ENCODE measurements at places on chromosomes 16 and 17.

DNA sequence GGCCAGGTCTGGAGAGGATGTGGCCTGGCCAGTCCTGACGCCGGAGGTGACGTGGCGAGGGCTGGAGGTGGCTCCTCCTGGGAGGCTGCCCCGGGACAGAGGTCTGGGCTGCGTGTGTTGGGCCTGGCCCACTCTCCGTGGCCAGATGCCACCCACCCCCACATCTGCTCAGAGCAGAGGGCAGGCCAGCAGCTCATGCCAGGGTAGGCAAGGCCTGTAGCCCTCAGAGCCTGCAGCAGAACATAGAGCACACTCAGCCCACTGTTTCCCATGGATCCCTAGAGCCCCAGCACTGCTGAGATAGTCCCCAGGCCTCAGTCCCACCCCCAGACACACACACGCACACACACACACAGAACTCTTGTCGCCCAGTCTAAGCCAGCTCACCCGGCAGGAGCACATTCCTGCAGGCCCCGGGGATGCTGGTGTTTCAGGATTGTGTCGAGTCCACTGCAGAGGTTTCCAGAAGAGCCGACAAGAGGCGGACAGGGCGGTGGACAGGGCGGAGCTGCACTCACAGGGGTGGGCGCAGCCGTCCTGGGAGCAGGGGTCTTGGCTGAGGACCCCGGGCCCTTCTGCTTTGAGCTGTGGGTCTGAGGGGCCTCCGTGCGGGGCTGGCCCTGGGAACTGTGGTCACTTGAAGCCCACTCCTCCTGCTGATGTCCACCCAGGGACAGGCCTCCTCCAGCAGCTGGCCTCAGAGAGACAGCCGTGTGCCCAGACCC lies 33.4 kb downstream of the SOX8 start:
- no peak for DNase-seq

DNA sequence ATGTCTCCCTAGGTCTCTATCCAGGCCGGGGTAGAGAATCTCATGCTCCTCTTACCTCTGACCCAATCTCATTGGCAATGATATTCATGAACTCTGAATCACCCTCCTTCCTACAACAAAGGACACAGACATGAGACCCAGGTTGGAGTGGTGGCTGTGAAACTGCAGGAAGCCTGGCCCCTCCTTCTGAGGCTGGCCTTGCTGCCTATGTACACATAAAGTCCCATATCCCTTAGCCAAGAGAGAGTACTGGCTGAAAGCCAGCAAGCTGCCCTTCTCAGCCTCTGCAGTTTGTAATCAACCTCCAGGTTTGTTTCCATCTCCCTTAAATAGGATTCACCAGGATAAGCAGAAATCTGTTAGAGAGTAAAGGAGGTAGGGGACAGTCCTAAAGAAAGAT lies 10.6 kb downstream of the AARSD1 start:
- no peak for DNase-seq

DNA sequence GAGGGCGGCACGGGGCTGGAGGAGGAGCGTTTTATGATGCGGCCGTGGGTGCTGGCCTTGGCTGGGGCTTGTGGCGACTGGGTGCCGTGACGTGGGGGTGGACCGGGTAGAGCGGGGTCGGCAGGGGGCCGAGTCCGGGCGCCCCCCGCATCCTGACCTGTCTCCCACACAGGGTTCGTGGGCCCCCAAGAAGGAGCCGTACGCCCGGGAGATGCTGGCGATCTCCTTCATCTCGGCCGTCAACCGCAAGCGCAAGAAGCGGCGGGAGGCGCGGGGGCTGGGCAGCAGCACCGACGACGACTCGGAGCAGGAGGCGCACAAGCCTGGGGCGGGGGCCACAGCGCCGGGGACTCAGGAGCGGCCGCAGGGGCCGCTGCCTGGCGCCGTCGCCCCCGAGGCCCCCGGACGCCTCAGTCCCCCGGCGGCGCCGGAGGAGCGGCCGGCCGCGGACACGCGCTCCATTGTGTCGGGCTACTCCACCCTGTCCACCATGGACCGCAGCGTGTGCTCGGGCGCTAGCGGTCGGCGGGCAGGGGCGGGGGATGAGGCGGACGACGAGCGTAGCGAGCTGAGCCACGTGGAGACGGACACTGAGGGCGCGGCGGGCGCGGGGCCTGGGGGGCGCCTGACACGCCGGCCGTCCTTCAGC lies 81.6 kb downstream of the ARHGAP23 start:
- DNase-seq = no peak

DNA sequence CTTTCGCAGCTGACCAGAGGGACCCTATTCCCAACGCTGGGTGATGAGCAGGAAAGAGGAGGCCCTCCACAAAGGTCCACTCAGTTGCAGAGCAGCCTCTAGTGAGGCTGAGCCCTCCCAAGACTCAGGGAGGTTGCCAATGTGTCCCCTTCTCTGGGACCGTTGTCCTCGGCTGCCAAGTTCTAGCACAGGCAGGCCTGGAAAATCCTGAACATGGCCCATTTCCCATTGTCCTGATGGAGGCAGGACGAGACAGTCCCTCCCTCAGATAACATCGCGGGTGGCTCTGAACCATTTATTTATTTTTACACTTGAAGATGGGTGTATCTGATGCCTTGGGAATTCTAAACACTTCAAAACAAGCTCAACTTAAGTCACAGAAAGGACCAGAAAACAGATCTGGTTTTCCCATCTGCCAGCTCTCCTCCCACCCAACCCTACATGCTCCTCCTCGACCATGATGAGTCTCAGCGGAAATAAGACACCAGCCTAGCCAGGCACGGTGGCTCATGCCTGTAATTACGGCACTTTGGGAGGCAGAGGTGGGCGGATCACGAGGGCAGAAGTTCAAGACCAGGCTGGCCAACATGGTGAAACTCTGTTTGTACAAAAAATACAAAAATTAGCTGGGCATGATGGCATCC lies 12.8 kb downstream of the CDIP1 start:
- DNase-seq = no peak

- no peak for DNase-seq
Observed at GRCh38 chr17:3693829-3694231, 2.1 kb downstream of the P2RX5 start.

- no peak for DNase-seq
Observed at GRCh38 chr17:70314506-70314905, 145.2 kb downstream of the KCNJ2 start.

GRCh38 chr16:12679660-12680272 lies 123.9 kb downstream of the CPPED1 start:
- no peak for DNase-seq

DNA sequence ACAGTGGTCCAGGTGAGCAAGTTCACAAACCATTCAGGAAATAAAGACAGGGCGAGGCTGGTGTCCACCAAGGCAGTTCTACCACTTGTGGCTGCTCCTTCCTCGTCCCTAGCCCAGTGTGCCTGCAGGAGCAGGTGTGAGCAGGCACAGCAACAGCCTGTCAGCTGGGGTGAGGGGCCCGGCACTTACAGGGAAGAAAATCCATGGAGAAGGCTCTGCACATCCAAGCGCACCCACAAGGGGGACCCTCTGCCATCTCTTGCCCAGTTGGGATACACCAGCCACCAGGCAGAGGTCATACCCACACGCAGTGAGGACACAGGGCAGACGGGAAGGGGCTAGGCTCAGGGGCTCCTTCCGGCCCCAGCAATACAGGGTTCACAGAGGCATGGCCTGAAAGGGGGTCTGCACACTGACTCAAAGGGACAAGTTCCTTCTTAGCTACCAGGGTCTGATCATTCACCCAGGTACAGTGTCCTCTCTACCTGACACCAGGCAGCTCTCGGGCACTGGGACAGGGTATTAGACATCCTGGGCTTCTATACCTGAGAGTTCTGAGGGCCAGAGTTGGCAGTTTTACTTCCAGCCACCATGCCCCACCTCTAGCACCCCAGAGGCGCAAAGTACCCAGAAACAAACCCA lies 27.0 kb downstream of the CDIP1 start:
- no peak for DNase-seq

DNA sequence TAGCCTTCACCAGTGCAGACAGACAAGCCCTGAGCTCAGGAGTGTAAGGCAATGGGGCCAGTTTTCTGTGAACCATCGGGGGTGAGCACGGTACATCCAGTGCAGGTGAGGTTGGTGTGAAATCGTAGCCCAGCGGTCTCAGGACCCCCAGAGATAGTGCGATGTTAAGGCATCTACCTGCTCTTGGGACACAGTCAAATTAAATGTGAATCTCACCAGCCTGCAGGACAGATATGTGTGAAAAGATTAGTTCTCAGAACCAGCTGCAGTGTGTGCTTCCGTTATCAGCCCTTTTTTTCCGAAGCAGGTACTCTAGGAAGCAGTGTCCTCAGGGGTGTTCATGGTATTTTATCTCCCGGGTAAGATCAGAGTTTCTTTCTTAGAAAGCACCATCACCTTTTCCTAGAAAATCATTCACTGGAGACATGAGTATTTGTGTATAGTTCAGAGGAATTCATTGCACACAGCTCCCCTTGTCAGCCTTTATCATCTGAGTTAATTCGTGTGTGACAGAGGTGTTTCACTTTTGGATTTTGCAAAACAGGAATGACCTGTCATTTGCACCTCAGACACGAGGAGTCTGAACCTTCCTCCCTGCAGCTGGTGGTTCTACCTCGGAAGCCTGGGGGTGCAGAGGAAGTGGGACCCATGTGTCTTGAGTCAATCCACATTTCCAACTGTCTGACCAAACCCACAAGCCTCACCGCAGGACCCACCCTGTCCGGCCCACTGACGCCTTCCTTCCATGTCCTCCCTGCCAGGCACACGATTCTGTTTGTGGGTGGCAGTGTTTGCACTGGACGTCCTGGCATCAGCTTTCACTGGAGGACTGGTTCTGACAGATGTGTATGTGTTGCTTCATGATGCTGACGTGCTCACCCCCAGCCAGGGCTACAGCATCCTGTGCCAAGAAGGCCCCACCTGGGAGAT lies 107.8 kb downstream of the CLEC16A start:
- DNase-seq = no peak

DNA sequence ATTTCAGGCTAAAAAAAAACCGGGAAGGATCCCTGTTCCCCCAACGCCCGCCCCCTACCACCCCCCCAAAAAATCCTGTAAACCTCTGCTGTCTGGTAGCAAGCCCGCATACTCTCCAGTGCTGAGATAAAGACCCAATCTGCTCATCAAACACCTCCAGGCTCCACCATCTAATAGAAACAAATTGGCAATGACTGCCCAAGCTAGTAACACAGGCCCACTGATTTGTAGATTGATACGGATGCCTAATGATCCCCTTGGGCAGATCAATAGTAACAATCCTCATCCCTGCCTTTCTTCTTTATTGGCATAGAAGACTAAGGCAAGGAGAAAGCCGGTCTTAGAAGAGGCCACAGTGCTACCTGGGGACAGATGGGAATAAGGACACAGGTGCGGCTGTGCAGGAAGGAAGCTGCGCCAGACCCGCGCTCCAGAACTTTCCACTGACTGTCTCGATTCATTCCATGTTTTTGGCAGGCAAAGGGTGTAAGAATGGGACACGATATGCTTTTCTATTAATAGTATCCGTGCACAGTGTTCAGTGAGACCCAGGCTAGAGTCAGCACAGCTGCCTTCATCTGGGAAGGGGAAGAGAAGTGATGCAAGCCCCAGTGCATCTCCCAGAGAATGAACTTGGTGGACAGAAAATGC lies 407.6 kb upstream of the PSMD7 start:
- DNase-seq = no peak

GRCh38 chr16:72410492-72410891 lies 238.5 kb upstream of the PMFBP1 start:
- no peak for DNase-seq

GRCh38 chr17:33623841-33624240 lies 330.7 kb upstream of the ASIC2 start:
- DNase-seq = no peak

DNA sequence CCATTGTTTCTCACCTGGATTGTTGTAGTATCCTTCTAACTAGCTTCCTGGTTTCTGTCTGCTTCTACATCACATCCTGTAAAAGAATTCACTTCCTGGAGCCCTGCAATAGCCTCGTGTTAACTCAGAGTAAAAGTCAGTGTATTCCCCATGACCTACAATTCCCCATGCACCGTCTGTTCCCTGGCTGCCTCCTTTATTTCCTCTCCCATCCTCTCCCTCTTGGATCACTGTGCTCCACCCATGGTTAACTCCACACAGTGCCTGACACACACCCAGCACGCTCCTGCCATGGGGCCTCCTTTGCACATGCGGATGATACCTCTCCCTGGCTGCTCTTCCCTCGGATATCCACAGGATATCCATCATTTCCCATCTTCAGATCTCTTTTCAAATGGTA lies 301.4 kb upstream of the IRX3 start:
- no peak for DNase-seq

DNA sequence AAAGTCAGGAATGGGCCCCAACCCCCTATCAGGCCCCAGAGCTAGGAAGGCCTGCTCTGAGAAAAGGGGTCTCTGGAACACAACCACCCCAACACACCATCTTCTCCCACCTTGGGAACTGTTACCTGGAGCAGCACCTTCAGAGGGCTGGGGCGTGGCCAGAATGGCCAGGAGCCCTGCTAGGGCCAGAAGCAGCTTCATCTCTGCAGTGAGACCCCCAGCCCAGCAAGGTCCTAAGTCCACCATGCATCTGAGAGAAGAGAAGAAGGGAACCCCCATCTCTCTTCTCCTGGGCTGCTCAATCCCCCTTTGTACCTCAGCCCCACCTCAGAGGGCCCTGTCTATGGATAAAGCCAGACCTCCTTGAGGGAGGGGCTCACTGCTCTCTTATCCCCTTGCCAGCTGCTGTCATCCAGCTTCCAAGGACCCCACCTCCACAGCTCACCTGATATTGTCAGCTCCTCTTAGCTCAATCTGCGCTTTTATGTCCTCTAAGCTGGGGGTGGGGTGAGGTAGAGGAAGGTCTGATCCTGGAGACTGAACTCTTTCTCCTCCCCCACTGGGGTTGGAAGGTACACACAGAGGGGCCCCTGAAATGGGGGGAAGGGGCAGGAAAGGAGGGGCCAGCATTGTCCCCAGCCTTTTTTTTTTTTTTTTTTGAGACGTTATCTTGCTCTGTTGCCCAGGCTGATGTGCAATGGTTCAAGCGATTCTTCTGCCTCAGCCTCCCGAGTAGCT lies at the start of gene MPO:
Gene MPO, minus strand, starts transcription at position 456 of the 738 bp plus-strand sequence. Its CDS starts 177 bp downstream, at position 279.
- DNase-seq = no peak

- DNase-seq = no peak
Observed at GRCh38 chr17:39951924-39952679, 10.7 kb upstream of the GSDMA start.
